ENCODE measurements at places on chromosomes 11 and 22.

DNA sequence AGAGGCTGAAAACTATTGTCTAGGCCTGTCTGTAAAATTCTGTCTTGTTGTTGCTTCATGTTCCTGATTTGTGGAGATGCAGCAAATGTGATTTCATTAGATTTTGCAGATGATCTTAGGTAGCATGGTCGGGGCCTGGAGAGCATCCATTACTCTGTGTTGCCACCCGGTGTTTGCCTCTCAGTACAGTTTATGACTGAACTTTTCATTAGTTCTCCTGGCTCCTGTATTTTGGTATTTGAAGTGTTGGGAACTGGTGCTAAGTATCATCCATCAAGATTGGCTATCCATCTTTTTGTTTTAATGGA is 7.7 kb downstream of the YWHAH start:
- DNase-seq = no peak

- DNase-seq = no peak
Measured at GRCh38 chr11:63020671-63021291, 5.1 kb upstream of the SLC22A8 start.

- no peak for DNase-seq
Measured at GRCh38 chr11:86062719-86063118, 6.2 kb downstream of the PICALM start.

DNA sequence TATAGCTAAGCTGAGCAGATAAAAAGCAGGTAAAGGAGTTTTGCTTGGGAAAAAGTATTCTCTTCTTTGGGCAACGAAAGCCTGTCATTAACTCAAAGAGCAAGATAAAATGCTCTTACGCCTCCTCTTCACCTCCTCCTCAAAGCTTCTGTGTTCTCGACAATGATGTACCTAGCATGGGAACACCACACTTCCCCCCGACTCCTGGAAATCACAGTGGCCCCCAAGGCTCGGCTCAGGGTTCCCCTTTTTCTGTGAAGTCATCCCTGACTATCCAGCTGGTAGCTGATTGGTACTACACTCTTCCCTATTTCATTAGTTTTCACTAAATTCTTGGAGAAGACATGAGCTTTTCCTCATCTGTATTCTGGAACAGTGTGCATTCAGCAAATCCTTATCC is 336.1 kb downstream of the LARGE1 start:
- no peak for DNase-seq

- no peak for DNase-seq
Measured at GRCh38 chr11:22957786-22958185, 97.5 kb upstream of the CCDC179 start.

All from T-helper 22 cell (primary cell).